Cardiac atrium fibroblast (primary cell): ENCODE measurements at places on chromosomes 5 and 9. TPM values are rescaled to one million over a fixed set of nuclear protein-coding genes. Genes with fewer than 3 reads are reported as not detected.

The LCN6 gene
- not detected in 2 replicates for total RNA-seq

The DAPK1 gene
- total RNA-seq = 25.6 and 43.7 TPM in 2 replicates

The DNAI1 gene
- total RNA-seq = not detected in 2 replicates

The JMY gene
- total RNA-seq = 8.8 and 12.6 TPM in 2 replicates

The IL5 gene
- total RNA-seq = not detected in 2 replicates

The TAF11L5 gene
- not detected in 2 replicates for total RNA-seq

The CDH18 gene
- total RNA-seq = not detected in 2 replicates

The WNT8A gene
- total RNA-seq = not detected in 2 replicates

The SHLD3 gene
- 1.9 and 2.9 TPM in 2 replicates for total RNA-seq

The SIT1 gene
- total RNA-seq = 1.3 TPM in 1 of 2 replicates, not detected in the other

The IL4 gene
- not detected in 2 replicates for total RNA-seq

The EIF4E1B gene
- total RNA-seq = not detected in 2 replicates

The ASPN gene
- total RNA-seq = 0.49 and 3.6 TPM in 2 replicates

The MORN5 gene
- not detected in 2 replicates for total RNA-seq
